HFFc6 (cell line): ENCODE measurements at places on chromosomes 11 and 22.
A peak's percentile ranks its signal among the peaks of the same experiment; 100 is the strongest.

- DNase-seq = peak; percentile 47
Measured at GRCh38 chr22:21014726-21015465, at the start of gene P2RX6. Gene P2RX6 (plus strand): TSS chr22:21015165. CDS start chr22:21015175, 10 bp downstream.

GRCh38 chr11:83317757-83318690 is 31.9 kb upstream of the CCDC90B start:
- DNase-seq = no peak

DNA sequence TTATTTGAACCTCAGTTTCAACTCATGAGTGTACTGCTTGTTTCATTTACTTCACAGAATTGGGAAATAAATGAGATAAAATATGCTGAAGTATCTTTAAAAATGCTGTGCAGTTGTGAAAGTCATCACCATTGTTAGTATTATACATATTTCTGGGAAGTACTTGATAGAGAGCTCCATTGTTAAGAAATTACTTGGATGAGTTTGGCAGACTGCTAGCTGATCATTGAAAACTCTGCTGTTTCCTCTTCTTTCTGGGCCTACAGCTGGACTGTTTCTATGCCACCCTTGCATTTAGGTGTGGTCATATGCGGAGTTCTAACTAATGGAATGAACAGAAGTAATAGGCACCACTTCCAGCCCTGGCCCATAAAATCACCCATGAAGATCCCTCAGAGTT is 10.0 kb downstream of the SIK2 start:
- no peak for DNase-seq

- no peak for DNase-seq
Measured at GRCh38 chr11:20618083-20618482, 18.7 kb downstream of the SLC6A5 start.

- no peak for DNase-seq
Measured at GRCh38 chr11:19241260-19242178, 774 bp upstream of the E2F8 start.

- DNase-seq = no peak
Measured at GRCh38 chr11:69529001-69529400, 47.5 kb downstream of the LINC01488 start.

DNA sequence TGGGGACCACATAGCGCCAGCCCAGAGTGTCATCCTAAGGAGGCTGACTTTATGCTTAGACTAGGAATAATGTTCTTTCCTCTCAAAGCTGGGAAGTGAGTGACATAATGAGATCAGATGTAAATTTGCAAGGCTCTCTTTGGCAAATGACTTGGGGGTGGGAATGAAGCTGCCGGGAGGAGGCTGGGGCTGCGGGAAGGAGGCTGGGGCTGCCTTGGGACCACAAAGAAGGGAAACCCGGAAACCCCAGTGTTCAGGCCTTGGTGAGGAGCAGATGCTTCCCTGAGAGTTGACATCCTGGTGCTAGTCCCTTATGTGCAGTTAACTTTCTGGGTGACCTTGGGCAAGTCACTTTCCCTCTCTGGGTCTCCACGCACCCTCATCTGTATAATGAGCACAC is 182.0 kb downstream of the CHST1 start:
- no peak for DNase-seq

DNA sequence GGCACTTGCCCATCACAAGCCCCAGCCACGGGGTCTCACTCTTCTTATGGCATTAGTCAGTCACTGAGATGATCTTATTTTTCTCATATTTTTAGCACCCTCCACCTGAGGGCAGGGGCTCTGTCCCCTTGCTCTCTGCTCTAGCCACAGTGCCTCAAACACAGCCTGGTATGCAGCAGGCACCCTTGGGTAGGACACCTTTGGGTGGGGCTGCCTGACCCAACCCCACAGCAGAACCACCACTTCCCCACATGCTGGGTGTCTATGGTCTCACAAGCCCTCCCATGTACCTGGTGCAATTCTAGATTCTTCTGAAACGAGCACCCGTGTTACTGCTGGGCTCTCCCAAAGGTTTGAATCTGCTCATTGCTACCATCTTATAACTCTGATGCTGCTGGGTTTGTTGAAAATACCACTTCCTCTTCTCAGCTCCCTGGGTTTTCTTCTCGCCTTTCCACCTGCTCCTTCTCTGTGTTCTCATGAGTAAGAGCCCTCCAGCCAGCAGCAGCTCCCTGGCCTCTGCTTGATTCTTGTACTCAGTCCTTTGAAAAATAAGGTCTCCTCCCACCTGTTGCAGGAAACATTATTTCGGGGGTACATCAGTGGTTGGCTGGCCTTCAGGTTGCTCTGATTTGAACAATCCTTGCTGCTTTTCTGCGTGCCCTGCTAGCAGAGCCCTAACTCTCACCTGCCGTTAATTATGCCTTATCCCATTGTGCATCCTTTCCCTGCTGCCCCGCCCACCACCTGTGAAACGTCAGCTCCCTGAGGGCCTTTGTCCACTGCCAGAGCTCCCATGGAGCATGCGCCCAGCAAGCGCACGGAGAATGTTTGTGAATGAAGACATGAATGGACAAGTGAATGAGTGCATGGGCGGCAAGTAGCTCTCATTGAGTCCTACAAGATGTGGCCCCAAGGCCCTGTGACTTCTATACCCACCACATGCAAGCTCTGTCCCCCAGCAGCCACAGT is 1181.6 kb downstream of the TBC1D22A start:
- no peak for DNase-seq

DNA sequence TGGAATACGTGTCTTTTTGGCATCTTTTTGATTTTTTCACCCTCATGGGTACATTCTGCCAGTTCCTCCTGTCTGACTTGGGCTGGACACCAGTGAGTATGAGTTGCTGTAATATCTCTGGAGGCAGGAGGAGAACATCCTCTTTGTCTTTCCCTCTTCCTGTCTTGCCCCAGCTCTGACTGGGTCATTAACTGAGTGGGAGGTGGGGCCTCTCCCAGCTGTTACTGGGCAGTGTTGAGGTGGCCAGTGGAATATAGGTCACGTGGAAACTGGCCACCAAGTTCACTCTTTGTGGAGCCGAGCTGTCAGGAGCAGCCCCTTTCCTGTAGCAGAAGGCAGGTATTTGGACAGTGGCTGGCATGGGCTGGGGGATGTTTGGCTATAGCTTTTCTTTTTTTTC is 2.2 kb downstream of the GLB1L2 start:
- DNase-seq = no peak

GRCh38 chr11:118979434-118979833 is 7.9 kb downstream of the FOXR1 start:
- DNase-seq = no peak

- DNase-seq = no peak
Measured at GRCh38 chr11:20926799-20927540, 257.6 kb downstream of the NELL1 start.

- DNase-seq = no peak
Measured at GRCh38 chr11:76453248-76453647, 8.4 kb downstream of the EMSY start.

DNA sequence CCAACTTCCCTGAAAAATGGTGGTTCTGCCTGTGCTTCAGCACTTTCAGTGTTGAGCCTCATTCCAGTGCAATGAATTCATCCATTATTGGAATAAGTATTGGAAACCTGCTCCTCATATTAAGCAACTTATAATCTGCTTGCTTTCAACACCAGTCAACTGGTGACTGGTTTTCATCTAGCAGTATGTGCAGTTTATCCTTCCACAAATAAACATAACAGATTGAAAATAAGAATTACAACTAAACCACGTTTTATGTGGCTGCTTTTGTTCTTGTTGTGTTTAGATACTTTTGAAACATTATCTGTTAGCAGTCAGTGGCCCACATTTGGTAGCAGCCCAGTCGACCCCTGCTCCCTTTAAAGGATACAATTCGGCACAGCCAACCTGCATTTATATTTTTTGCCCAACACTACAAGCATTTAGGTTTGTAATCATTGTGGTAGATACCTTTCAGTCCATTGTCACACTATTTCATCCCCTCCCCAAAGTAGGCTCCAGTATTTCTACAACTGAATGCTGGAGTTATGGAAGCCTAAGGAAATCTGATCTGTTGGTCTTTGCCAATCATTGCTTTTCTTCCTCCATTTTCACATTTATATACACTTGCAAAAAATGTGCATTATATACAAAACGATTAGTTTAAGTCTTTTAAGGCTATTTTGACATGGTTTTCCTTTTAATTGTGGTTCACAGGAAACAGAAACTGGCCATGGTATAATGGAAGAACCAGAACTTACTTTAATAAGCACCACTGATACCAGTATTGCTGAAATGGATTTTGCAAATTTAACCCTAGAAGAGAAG is 13.1 kb downstream of the TAF1D start:
- DNase-seq = no peak

- DNase-seq = no peak
Measured at GRCh38 chr11:119486691-119487259, 63.8 kb upstream of the THY1 start.

- no peak for DNase-seq
Measured at GRCh38 chr11:71163371-71163770, 89.0 kb downstream of the SHANK2 start.

DNA sequence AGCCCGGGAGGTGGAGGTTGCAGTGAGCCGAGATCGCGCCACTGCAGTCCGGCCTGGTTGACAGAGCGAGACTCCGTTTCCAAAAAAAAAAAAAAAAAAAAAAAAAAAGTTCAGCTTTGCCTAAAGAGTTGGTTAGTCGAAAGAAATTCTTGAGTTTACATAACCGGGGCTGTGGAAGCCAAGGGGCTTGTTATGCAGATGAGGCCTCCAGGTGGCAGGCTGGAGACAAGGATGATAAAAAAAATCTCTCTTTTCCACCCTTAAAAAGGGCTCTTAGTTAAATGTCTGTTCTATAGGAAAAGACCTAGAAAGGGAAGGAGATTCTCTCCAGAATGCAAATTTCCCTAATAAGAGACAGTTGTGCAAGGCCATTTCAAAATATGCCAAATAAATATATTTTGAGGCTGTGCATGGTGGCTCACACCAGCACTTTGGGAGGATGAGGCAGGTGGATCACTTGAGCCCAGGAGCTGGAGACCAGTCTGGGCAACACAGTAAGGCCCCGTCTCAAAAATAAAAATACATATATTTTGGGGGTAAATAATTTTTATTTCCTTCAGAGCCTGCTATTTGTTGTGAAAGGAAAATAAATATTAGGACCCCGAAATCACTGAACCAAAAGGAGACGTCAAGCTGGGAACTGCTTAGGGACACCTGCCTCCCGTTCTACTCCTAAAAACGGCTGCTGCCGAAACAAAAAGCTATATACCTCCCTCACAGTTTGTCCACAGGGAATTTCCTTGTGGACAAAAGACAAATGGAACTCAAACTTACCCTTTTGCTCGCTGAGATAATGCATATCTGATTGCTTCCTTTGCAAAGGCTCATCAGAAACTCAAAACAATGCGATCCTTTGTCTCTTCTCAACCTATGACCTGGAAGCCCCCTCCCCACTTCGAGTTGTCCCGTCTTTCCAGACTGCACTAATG is 2.4 kb upstream of the IFITM2 start:
- peak; percentile 63 for DNase-seq

- peak; percentile 75 for DNase-seq
Measured at GRCh38 chr11:45102810-45103621, 43.4 kb upstream of the PRDM11 start.

DNA sequence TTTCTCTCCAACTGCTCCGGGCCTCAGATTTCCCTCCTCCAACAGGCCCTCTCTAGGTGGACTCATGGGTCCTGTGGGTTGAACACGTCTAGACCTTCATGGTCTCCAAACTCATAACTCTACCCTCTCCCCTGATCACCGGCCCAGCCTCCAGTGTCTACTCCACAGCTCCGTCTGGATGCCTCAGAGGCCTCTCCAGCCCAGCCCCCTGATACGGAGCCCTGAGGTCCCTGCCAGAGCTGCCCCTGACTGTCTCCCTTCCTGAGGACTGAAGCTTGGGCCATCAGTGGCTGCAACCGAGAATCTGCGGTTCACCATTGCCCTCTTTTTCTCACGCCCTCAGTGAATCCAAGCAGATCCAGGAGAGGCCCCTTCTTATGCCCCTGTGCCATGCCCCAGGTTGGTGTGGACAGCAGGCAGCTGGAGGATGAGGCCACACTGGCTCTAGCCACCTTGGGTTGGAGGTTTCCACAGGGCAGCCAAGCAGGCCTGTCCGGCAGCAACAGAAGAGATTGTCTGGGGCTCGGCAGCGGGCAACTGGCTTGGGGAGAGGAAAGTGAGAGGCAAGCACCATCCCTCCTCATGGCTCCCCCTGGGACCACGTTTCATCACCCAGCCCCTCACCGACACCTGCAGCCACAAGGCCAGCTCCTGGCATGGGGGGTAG is 104.6 kb upstream of the FGF3 start:
- no peak for DNase-seq

DNA sequence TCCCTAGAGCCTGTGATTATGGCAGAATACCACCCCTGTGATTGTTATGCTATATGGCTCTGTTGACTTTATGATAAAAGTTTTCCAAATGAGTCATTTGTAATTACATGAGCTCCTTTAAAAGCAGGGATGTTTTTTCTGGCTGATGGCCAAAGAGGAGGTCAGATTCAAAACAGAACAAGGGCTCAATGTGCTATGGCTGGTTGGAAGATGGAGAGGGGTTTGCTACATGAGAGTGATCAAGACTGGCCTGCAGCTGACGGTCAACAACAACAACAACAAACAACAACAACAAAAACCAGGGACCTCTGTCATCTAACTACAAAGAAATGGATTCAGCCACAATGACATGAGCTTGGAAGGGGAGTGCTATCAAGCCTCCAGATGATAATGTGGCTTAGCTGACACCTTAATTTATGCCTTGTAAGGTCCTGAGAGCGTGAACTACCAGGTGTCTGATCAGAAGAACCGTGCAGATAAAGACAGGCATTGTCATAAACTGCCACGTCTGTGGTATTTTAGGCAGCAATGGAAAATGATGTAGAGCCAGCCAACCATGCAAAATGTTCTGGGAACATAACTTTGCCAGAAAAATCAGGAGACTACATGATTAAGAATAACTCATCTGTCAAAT is 47.2 kb downstream of the PIWIL3 start:
- peak; percentile 70 for DNase-seq

DNA sequence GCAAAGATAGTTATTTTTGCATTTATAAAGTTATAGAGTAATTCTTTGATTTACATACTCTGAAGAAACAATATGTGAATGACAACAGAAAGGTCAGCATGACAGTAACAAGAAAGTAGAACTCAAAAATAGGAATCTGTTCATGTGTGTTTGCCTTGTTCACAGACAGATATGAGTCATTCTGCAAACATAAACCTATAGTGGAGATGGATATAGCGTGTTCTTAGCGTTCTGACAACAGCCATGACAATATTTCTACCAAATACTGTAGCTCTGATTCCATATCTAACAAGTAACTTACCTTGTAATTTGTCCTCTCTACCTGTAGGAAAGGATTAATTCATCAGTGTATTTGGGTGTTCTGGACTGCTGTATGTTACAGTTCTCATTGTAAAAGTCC is 208.5 kb upstream of the MTMR2 start:
- no peak for DNase-seq

GRCh38 chr11:71388637-71389235 is 59.5 kb downstream of the DHCR7 start:
- DNase-seq = no peak
